Activated naive CD4-positive, alpha-beta T cell treated with anti-CD3 and anti-CD28 coated beads for 36 hours (primary cell): ENCODE measurements at places on chromosomes 12 and 14.

DNA sequence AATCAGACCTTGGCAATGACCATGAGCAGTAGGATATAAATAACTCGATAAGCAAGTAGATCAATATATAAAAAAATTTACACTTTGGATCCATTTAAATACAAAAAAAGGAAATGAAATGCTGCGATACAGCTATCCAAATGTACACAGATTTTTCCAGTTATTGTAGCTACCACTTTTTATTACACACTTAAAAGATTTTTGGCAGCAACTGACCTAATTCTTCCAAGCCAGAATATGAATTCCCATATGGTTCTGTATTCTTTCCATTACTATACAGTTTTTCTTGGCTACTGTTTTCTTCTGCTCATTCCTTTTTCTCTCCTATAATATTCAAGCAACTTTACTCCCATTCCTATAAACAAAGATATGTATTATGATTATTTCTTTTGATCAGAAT, 52.2 kb downstream of the TMTC1 start:
- no peak for DNase-seq

GRCh38 chr14:42045383-42045782, 438.7 kb downstream of the LRFN5 start:
- DNase-seq: no peak

DNA sequence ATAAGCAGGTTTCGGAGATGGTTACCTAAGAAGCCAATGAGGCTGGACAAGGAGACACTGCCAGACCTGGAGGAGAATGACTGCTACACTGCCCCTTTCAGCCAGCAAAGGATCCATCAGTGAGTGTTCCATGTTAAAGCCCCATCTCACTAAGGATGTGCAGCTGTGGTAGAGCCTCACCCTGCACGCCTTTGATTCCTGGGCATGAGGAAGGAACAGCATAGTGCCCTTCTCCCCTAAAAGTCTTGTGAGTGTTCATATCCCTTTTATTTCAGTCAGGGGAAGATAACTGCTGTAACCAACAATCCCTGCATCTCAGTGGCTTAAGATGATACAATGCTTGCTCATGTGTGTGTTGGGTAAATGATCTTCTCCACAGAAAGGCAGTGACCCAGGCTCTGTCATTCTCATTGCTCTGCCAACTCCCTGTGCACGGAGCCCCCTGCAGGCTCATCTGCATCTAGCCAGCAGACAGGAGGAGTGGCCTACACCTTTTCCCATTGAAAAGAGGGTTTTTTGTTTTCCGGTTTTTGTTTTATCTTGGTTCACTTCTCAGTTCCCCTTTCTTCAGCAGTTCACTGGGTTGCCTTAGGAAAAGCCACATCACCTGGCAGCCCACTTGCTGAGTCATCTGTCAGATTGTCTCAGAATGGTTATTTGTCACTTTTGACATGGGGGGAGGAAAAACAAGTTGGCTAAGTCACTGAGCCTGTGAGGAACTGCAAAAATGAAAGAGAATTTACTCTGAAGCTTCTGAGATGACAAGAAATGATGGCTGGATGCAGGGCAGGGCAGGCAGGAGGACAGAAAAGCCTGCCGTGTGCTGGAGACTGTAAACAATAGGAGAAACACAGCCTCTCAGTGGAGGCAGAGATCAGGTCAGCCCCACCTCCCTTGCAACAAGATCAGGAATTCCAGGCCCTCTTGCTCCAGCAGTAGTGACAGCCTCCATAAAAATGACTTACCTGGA, 193.3 kb downstream of the ANO4 start:
- peak; percentile 4 for DNase-seq

- no peak for DNase-seq
Observed at GRCh38 chr12:5308996-5309395, 122.9 kb upstream of the NTF3 start.

DNA sequence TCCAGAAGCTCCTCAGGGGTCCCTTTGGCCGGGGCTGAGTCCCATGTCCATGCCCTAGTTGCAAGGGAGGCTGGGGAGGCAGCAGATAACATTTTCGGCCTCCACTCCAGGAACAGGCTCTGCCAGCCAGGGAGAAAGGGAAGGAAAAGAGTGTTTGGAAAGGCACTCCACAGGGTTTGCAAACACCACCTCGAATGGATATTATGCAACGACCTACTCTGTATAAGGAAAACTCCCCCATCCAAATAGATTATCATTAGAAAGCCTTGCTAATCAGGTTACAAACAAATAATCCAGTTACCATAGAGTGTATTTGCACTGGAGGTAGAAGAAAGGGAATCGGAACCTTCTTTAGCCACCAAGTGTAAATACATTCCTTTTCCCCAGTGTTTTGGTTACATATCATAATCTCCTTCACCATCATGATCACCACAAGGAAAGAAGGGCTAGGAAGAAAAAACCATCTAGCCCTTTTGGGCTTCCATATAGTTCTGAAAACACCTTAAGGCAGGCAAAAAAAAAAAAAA, 40.4 kb downstream of the TMCC3 start:
- DNase-seq: no peak

DNA sequence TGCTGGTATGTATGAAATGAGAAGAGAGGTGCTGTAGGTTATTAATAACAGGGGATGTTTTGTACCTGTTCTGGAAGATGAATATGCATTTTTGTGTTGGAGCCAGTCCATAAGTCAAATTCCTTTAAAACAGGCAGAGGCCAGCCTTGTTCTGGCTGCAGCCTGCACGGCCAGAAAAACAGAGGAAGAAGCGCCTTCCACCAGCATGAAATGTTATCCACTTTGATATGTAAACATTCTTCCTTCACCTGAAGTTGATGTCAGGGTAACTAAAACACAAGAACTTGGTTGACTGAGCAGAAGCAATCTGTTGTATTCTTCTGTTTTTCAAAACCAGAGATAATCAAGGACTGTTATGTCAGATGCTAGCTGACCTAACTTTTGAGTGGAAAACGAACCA, 237.9 kb upstream of the PLEKHG7 start:
- DNase-seq: no peak

DNA sequence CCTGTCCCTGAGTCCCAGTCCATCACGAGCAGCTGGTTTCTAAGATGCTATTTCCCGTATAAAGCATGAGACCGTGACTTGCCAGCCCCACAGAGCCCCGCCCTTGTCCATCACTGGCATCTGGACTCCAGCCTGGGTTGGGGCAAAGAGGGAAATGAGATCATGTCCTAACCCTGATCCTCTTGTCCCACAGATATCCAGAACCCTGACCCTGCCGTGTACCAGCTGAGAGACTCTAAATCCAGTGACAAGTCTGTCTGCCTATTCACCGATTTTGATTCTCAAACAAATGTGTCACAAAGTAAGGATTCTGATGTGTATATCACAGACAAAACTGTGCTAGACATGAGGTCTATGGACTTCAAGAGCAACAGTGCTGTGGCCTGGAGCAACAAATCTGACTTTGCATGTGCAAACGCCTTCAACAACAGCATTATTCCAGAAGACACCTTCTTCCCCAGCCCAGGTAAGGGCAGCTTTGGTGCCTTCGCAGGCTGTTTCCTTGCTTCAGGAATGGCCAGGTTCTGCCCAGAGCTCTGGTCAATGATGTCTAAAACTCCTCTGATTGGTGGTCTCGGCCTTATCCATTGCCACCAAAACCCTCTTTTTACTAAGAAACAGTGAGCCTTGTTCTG, 41.6 kb downstream of the DAD1 start:
- DNase-seq: peak; percentile 12

DNA sequence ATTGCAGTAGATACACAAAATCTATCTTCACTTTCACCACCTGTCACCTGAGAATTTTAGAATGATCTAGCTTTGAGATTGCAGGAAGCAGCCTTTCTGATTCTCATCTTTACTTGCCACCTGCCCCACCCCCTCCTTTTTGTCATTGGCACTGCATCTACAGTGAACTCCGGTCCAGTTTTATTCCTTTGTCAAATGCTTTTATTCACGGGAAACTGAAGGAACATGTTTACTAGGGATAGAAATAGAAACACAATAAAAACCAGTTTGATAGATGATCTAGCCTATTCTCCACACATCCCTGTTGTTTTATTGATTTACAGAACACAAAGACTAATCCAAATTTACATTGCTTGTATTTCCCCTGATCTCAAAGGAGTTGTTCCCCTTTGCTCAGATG, 471.7 kb upstream of the STXBP6 start:
- DNase-seq: no peak

- no peak for DNase-seq
Observed at GRCh38 chr12:47366157-47366556, 286.4 kb upstream of the AMIGO2 start.

DNA sequence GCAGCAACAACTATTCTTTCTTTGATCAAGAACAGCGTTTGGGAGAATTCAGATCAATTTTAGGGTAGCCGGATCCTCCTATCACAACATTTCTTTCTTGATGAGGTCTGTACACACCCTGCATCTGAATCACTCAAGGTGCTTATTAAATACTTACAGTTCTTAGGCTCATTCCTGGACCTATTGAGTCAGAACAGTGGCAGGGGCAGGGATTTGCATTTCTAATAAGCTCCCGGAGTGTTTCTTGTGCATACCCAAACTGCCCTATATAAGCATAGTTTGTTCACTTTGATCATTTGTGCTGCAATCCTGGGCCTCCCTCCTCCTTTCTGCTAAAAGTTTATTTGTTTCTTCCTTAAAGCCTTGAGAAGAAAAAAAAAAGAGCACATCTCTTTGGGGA, 80.5 kb upstream of the RPH3A start:
- DNase-seq: no peak

- peak; percentile 77 for DNase-seq
Observed at GRCh38 chr12:111529424-111530368, 69.4 kb downstream of the ATXN2 start.

DNA sequence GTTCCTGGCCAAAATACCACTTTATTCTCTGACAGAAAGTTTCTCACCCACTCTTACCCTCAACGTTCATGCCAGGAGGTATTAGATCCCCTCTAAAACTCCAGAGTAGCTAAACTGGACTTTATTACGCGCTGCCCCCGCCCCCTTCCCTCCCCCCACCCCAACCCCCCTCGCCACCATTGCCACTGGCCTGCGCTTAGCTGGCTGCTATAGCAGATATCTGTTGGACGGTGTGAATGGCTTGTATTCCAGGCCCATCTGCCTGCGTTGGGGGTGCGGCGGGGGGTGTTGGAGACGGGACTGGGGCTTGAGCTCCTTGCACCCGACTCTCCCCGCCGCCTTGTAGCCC, 564 bp upstream of the THTPA start:
- no peak for DNase-seq

- peak; percentile 54 for DNase-seq
Observed at GRCh38 chr12:19572920-19573558, 133.7 kb downstream of the AEBP2 start.

DNA sequence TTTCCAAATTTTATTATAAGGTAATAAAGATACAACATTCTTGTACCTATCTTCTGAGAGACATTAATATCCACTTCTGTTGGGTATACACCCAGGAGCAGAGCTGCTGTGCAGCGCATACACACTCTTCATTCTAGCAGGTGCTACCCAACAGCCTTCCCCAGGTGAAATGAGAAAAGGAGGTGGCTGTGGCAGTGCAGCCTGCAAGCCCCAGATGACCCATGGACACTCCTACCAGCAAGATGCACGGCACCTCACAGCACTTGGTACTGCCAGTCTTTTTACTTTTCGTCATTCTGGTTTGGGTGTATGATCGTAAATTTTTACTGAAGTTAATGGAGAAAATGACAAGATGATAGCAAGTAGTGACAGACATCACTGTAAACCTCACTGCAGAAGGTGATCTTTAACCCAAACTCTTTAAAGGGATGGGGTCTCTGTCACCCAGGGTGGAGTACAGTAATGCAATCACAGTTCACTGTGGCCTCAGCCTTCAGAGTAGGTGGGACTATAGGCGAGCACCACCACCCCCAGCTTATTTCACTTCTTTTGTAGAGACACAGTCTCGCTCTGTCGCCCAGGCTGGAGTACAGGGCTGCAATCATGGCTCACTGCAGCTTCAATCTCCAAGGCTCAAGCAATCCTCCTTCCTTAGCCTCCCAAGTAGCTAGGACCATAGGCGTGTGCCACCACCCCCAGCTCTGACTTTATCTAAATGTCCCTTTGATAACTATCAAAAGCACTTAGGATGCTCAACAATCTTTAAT, 26.5 kb downstream of the VPS37B start:
- DNase-seq: no peak

DNA sequence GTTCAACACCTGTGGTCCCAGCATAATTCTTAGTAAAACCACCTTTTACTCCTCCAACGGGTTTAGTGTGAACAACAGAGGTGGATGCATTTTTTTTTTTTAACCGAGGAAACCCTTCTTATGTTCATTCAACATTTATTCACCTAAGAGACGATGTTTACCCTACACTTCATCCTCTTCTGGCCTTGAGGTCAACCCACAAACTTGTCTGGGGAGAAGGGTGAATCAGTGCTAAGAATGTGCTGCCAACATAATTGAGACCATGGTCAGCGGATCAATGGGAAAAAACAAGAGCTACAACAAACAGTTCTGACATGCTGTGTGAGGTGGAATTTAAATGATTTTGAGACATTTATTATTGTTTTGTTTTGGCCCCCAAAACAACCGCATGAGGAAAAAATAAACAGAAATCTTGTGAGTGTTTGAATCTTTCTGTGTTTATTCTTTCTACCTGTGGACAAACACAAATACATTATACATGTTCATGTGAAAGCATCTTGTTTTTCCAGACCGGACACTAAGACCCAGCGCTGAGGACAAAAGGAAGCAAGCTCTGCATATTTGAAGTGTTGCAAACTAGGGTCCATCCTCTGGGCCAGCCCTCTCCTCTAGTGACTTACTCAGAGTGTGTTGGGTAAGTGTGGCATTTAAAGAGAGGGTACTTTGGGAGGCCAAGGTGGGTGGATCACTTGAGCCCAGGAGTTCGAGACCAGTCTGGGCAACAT, 5.1 kb upstream of the USP30 start:
- DNase-seq: no peak

- DNase-seq: no peak
Observed at GRCh38 chr14:64789696-64790095, 85.5 kb downstream of the PLEKHG3 start.

DNA sequence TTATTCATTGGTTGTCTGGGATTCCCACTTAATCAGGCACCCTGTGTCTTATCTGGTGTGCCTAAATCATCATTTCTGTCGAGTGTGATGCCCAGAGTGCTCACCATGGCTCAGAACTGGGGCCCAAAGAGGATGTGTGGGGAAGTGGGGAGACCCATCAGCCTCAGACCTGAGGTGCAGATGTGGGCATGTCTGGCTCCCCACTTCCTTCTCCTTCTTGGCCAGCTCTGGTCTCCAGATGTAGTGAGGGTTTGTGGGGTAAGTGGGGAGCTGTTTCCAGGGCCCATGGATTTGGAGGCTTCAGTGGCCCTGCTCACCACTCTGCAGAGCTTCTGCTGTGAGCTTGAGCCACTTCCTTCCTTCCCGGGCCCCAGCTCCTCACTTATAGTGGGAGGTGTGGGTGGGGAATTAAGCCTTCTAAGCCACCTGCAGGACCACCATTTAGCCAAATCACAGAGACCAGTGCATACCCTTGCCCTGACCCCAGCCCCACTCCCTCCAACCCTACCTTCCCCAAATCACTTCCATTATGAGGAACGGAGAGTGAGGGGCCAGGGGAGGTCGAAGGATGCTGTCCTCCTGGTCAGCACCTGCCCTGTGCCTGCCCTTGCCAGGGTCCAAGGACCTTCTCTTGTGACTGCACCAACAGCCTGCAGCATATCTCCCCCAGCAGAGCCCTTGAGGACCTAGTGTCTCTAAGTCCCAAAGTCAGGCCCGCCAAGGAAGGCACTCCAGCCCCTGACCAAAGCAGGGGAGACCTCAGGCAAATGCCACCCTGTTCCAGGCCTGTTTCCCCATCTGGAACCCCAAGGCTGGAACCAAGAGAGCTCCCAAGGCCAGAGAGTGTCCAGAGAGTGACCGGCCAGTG, 278.2 kb upstream of the RTL1 start:
- no peak for DNase-seq
